ENCODE measurements at places on chromosomes 12 and 14. TPM values are rescaled to one million over a fixed set of nuclear protein-coding genes. Genes with fewer than 3 reads are reported as not detected.
A peak's percentile ranks its signal among the peaks of the same experiment; 100 is the strongest.

DNA sequence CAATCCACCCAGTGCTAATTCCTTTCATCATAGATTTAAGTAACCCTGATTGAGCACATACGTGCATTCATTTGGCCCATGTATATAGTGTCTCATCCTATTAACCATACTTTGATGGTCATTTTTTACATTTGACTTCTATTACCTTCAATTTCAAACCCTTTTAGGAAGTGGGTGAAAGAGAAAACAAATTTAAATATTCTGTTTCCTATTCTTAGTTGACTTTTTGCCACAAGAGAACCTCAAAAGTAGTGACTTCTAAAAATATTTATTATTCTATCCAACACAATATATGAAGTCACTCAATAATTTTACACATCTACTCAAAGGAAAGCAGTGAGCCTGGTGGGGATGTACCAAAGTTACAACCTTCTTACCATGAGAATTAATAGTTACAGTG lies 164.9 kb downstream of the CEP128 start:
- no peak for DNase-seq

Gene ZC3H10
- 4.1 TPM for total RNA-seq

DNA sequence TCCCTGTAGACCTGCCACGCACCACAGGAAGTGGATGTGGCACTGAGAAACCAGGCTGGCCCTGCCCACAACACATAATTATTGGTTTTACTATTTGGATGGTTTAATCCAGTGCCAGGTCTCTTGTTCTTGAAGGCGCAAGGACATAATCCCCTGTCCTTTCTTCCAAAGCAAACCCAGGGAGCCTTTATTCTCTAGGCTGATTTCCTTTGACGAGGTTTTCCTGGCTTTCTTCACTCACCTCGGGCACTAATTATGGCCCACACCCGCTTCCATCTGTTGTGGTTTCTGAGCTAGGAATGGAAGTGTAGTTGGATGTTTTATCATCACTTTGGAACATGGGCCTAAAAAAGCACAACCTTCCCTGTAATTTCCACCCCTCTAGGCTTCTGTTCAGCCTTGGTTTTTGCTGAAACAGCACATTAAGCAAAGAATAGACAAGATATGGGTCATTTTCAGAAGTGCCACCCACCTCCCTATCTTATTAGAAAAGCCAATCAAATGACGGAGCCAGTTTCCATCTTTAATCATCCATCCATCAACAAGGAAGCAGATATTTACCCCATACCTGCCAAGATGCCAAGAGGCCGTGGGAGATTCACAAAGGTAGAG lies 73.9 kb downstream of the PPP1R36 start:
- DNase-seq: no peak

GRCh38 chr12:12693111-12693671 lies 2.8 kb downstream of the GPR19 start:
- no peak for DNase-seq

DNA sequence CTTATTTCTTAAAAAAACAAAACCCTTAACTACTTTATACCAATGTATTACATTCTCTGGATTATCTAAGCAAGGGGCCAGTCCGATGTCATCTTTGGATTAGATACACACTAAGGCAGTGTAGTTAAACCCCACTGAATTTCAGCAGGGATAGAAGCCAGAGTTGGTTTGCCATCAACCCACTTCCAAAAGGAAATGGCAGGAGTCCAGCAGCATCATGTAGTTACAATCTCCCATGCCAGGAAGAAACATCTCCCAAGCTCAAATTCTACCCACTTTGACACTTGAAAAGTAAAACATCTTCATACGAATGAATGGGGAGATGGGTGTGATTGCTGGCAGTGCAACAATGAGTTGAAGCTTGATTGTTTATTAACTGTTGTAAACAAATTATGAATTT lies 203.5 kb upstream of the PLXNC1 start:
- no peak for DNase-seq

Gene RAD9B
- total RNA-seq: not detected

Gene GALNT16
- not detected for total RNA-seq

- no peak for DNase-seq
Observed at GRCh38 chr14:20179880-20180279, 10.8 kb upstream of the OR11G2 start.

DNA sequence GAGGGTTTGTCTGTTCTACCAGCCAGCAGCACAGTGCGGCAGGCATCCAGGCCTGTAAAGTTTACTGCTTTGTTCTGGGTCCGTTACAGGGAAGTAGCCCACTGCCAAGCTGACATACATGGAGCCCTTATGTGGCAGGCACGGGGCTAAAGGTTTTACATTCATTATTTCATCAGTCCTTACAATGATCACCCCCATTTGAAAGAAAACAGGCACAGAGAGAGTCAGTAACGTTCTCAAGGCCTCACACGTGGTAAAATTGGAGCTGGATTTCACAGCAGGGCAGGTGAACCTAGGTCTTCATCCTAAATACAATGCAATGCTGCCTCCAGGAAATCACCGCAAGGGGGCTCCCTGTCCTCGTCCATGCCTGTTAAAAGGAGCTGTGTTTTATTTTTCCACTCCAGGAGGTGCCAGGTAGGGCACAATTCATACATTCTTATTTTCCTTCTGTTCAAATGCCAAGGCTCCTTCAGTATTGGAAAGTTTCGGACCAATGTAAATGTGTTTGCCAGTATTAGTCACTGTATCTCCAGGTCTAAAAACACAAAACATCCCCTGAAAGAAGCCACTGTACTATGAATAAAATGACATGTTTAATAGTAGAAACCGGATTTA lies 172.2 kb upstream of the GZMB start:
- DNase-seq: peak; percentile 92

DNA sequence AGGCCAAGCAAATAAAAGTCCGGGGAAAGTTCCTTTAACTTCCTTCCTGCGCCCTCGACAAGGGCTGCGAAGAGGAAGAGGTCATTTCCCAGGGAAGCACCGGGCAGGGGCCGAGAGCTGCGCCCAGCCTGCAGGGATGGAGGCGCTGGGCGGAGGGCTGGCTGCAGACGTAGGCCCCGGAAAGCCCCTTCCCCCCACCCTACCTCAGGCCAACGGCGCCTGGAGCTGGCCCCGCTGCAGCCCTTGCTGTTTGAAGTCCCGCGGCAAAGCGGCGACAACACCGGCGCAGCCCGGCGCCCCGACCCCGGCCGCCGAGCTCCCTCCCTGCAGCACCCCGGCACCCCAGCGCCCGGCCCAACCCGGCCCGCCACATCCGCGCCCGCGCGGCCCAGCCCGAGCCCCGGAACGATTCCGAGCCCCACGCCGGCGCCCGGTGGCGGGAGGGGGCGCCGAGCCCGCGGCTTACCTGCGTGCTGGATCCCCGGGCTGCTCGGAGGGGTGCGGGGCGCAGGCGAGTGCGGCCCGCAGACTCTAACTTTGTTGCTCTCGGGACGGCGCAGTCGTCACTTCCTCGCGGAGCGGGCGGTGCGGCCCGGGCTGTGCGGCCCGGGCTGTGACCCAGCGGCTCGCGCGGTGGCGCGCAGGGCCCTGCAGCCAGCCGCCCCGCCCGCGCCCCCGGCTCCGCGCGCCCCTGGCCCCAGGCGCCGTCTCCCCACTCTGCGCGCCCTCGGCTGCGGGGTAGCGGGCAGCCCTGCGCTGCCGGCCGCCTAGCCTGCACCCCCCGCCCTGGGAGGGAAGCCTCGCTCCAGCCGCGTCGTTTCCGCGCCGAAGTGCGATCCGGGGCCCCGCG lies 64.8 kb upstream of the PTGR2 start:
- DNase-seq: peak; percentile 29

DNA sequence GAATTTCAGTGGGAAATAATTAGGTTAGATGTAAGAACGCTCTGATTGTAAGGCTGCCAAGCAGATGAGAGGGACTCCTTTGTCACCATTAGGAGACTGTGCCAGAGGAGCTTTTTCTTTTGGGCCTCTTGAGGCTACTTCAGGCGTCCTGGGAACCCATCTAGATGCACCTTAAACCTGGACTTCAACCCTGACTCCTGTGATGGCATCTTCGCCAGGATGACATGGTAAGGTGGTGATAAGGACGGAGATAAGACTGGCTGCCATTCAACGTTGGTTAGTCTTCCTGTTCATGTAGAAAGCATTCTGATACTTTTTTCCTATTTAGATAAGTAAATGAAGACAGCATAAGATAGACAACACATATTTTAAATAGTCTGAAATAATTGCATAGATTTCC lies 36.3 kb downstream of the STK38L start:
- peak; percentile 37 for DNase-seq

DNA sequence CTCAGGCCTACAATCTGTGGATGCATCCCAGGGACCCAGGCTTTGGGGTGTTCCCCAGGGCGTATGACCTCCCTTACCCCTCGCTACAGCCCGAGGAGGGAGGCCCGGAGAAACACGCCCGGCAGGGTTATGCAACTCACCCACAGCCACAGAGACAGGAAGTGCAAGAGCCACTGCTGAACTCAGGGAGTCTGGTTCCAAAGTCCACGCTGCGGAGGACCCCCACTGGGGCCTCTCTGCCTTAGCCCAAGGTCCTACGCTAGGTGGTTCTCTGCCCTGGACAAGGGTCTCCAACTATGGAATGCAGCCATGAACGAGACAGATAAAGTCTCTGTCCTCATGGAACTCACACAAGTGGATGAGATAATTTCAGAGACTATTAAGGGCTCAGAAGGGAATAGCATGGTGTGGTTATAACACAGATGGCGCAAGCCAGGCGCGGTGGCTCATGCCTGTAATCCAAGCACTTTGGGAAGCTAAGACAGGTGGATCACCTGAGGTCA lies 11.3 kb downstream of the SCARB1 start:
- DNase-seq: no peak

Gene ACOT4
- 3.3 TPM for total RNA-seq

DNA sequence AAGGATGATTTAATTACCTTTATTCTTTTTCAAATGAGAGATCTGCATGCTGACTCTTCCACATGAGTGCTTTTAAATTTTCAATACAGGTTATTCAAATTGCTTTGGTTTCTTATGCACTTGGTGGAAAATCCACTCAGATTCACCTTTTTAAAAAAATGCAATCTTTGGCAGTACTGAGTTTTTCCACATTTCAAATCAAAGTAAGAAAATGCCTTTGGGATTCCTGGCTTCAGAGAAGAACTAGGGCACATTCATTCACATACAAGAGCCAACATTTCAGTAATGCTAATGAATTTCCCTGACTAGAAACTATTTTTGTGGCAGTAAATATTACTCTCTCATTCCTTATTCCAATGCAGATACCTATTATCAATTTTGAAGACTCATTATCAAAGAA lies 342.2 kb downstream of the ETNK1 start:
- DNase-seq: no peak

GRCh38 chr14:57848353-57848752 lies 17.5 kb downstream of the SLC35F4 start:
- no peak for DNase-seq

Gene GPR84
- not detected for total RNA-seq

Gene TAS2R13
- 0.16 TPM for total RNA-seq

GRCh38 chr12:121529184-121529583 lies 51.6 kb downstream of the KDM2B start:
- DNase-seq: no peak

DNA sequence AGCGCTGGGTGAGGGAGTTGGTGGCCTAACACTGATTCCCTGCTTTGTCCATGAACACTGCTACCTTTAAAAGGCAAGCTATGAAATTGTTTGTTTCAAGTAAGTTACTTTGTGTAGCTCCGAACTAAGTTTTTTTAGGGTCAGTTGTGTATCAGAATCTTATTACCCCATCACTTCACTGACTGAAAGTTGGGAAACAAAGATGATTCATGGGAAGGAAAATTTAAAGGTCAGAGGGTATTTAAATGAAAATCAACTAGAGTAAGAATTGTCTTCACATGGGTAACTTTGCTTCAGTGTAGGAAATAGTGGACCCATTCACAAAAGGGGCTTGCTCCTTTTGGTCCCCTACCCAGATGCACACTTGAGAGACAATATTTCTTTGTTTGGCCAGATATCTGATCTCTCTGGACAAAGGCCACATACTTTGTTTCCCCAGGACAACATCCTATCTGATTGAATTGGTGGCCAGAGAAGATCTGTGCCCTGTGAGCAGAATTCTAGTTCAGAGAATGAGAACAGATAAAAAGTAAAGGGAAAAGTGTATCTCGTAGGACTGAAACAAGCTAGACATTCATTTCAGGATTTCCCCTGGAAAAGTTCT lies 53.5 kb downstream of the RAB35 start:
- no peak for DNase-seq
